Right lung (tissue), 10 donors: ENCODE measurements at places on chromosomes 2 and 18. TPM values are rescaled to one million over a fixed set of nuclear protein-coding genes. Genes with fewer than 3 reads are reported as not detected.

GRCh38 chr2:98508709-98509066 is 64.0 kb downstream of the INPP4A start:
- peak; percentile 34 for DNase-seq

DNA sequence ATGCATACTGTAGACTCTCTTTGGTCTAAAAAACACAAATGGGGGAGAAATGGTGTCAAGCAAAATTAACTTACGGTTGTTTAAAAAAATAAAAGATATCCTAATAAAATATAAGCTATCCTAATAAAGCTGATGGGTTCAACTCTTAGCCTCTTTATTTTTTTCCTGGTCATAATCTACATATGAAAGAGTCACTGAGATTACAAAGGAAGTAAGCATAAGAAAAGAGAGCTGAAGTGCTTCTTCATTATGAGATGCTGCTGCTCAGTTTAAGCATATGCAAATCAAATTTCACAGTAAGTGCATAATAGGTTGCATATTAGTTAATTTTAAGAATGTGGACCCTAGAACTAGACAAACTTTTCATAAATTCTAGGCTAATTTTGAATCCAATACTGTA is 59.9 kb upstream of the DNER start:
- DNase-seq: no peak

- DNase-seq: no peak
Observed at GRCh38 chr2:120641366-120641771, 94.3 kb upstream of the GLI2 start.

DNA sequence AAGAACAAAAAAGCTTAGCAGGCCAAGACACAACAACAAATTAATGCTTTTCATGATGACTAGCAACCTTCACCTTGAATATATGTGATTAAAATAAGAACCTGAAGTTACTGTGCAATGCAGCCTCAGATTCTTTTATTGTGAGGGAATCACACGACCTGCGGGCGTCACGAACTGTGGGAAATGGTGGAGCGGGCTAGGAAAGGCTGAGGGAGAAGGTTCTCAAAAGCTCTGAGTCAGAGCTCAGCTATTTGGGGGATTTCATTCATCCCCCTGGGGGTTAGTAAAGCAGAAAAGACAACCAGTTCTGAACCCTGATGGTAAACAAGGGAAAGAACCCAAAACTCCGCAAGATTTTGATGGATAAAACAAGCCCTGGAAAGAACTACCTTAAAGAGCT is 89.3 kb upstream of the NCKAP5 start:
- DNase-seq: no peak

DNA sequence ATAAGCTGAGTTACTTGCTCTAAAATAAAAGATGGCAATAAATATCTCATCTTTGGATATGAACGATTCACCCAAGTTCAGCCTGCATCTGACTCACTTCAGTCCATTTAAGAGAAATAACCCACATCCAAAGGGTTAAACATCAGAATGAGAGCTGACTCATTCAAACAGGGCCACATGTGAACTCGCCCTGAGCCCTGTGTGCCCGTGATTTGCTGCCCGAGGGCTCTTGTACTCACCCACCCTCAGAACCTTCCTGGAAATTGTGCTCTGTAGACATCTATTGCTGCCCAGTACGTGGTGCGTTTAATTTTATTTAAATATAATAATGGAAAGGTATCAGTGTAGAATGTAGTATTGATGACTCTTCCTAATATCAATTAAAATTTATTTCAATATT is 66.9 kb upstream of the RBM44 start:
- no peak for DNase-seq

STRADB gene
- 62.4 TPM for polyA plus RNA-seq

MC2R gene
- polyA plus RNA-seq: not detected

DNA sequence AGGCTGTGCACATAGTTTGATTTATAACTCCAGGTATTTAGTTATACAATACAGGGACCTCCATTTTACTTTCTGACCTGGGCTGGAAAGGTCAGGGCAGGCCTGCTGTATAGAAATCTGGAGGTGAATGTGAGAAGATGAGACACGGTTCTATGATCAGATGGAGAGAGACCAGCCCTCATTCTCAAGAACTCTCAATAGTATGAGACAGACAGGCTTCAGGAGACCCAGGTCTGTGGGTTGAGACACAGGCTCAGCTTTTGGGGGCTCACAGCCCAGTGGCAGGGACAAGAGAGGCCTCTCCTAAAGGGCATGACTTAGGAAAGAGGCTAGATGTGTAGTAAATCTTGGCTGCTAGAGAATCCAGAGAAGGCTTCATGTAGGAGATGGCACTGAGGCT is 719 bp upstream of the ATP6V1B1 start:
- no peak for DNase-seq

- DNase-seq: no peak
Observed at GRCh38 chr2:12560618-12561017, 156.1 kb upstream of the TRIB2 start.

GRCh38 chr18:64380117-64380516 is 231.2 kb upstream of the LINC00305 start:
- no peak for DNase-seq

AGFG1 gene
- polyA plus RNA-seq: 62.0 TPM

TMEM17 gene
- polyA plus RNA-seq: 4.2 TPM

DNA sequence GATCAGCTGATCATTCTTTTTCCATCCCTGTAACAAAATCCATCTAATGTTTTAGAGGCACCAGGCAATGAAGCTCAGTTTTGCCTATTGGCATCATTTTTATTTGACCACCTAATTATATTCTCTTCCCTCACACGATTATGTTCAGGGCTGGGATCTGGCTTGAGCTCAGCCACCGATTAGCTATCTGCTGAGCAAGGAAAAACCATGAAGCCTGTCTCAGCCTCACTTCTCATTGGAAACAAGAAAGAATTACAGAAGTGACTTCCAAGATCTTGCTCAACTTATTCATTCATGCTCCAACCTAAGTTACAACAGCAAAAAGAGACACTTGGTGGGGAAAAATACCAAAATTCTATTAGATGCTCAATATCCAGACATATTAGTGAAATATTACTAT is 139.0 kb upstream of the SH3BP4 start:
- DNase-seq: peak; percentile 75

GRCh38 chr18:10515456-10515855 is 10.4 kb upstream of the NAPG start:
- no peak for DNase-seq

NT5DC4 gene
- polyA plus RNA-seq: not detected

GRCh38 chr18:68693091-68693815 is 21.7 kb downstream of the TMX3 start:
- no peak for DNase-seq
